ENCODE measurements at places on chromosomes 7 and 10.

DNA sequence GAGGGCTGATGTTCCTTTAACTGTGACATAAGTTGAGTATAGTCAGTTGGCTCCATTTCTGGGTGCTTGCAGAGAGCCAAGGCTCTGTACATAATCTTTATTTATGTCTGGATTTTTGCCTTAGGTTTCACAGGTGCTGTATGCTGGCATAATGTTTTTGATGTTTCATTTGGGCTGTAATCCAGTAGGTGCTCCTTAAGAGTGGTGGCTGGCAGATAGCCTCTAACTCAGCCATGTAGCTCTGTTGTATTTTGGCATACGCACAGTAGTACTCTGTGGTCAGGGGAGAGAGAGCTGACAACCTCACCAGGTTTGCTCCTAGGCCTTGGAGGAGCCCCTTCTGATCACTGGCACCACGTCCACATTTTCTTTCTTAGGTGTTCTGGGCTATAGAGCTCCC lies 61.1 kb downstream of the RNF133 start:
- no peak for DNase-seq

DNA sequence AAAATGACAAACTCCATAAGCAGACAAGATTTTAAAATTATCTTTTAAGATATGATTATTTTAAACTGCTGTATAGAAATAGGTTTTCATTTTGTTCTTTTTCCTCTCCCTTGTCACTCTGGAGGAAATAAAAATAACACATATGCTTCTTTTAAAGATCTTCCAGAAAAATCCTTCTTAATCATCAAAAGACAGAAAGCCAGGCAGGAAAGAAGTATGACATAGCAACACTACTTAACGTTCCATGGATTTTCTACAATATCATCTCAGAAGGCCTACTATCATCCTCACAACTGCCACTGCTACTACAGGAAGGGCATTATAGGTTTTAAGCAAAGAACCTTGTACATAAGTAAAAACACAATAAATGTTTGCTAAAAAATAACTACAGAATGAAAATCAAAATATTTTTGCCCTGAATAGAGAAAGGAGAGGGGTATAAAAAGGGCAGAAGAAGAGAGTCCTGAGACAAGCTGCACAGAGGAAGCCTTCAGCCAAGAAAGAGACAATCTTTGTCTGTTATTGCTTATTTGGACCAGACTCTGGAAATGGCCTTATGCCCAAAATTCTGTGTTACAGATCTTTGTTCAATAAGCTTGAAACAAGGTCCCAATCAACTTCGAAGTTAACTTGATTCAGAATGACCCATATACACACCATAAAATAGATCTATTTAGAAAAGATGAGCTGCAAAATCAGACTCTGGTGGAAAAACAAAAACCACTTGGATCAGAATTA lies 67.8 kb downstream of the ABI1 start:
- DNase-seq: no peak

GRCh38 chr7:32479574-32480200 lies 10.5 kb downstream of the LSM5 start:
- DNase-seq: no peak

GRCh38 chr10:16909961-16910792 lies 93.0 kb upstream of the RSU1 start:
- no peak for DNase-seq

DNA sequence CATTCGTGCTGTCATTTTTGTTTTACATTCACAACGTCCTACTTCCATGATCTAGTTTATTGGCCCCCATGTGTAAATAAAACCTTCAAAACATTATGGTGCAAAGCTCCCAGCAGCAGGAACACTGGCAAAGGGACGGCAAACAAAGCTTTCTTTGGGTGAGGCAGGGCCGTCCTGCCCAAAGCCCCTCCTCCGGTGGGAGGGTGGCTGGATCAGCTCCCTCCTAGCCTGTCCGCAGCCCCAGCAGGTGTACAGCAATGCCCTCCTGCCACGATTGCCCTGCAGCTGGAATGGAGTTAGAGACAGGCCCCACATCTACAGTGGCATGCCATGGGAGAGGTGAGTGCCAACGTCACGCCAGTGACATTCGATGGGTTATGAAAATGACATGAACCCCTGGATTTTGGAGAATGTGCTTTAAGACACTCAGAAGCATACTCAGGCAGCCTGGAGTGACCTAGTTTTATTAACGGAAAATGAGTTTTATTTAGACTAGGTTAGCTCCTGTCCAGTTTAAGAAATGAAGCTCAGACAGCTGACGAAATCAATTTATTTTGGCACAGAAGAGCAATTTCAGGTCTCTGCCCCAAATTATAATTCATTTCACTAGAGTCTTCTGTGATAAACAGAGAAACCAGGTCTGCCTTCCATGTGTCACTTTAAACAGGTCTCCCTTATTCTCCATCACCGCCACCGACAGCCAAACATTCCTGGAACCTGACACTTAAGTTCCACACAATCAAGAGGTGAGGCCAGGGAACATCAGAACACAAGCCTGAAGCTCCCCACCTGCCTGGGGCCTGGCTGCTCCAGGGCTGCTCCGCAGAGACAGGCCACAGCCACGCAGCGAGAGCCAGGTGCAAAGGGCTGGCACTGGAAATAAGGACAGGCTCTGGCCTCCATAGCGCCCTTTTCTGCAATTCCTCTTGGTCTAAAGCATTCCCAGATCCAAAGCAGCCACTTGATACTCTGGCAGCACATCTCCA lies 50.1 kb downstream of the VOPP1 start:
- DNase-seq: no peak

GRCh38 chr7:31340603-31341002 lies at the start of gene NEUROD6:
NEUROD6 (minus strand) TSS chr7:31340726; CDS start chr7:31339268, 1,458 bp downstream.
- DNase-seq: no peak

DNA sequence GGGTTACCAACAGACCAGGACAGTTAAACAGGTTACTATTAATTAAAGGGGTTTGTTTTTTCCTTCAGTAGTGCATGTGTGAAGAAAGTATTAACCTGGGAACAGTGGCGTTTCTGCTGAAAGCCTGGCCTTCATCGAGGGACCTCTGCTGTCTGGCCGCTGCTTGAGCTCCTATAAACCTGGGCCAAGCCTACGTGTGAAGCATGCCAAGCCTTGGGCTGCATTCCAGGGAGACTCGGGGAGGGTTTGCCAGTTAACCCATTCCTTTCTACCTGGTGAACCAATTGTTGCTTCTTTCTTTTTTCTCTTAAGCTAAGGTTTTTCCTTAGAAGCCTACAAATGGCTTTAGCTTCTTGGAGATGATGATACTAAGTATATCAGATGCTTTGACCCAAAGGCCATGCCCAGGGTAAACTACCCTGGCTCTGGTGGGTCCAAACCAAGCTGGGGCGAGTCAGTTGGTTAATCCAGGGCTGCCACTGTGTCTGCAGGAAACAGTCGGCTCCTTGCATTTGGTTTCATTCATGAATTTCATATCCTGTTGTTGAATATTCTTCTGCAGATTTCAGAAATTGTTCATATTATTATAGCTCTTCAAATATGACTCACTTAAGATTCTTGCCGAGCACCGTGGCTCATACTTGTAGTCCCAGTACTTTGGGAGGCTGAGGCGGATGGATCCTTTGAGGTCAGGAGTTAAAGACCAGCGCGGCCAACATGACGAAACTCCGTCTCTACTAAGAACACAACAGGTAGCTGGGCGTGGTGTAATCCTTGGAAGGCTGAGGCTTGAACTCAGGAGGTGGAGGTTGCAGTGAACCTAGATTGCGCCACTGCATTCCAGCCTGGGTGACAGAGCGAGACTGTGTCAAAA lies 23.8 kb downstream of the PFKP start:
- no peak for DNase-seq

DNA sequence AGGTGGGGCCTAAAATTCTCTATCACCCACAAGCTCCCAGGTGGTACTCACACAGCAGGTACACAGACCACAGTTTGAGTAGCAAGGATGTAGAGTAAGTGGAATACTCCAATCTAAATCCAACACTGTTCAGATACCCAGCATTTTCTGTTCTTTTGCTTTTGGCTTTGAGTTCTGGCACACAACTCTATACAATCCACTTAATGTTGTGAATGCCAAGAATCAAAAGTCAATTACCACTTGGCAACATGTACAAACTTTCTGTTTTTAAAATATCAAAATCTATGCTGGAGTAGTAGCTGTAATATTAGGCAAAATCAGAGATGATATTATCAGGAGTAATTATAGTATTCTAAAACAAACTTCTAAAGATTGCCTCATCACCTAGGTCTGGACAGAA lies 133.4 kb upstream of the LRRTM3 start:
- DNase-seq: no peak
